Activated CD4-positive, alpha-beta T cell treated with anti-CD3 and anti-CD28 coated beads, Interleukin-2, amount 10 ng/mL, durations not matched to agents 24 days and 14 days (primary cell): ENCODE measurements at places on chromosomes 7 and 10. TPM values are rescaled to one million over a fixed set of nuclear protein-coding genes. Genes with fewer than 3 reads are reported as not detected.

The GLRX3 gene
- total RNA-seq = 136 and 149 TPM in 2 replicates

- H3K4me3 ChIP-seq = no peak overlapping the region
- H3K4me1 ChIP-seq = no peaks in the 10 kb centered on the region
- H3K27ac ChIP-seq = no peak overlapping the region
- H3K27me3 ChIP-seq = no peaks in the 10 kb centered on the region
- DNase-seq = no peak
Observed at GRCh38 chr10:125857185-125857760, 23.8 kb downstream of the DHX32 start.

The HOXA3 gene
- not detected in 2 replicates for total RNA-seq

GRCh38 chr7:56578612-56579011, 462.4 kb upstream of the NUPR2 start:
- H3K36me3 ChIP-seq = no peaks in the 10 kb centered on the region
- no peak overlapping the region for H3K27ac ChIP-seq
- H3K4me3 ChIP-seq = no peak overlapping the region
- H3K27me3 ChIP-seq = no peaks in the 10 kb centered on the region
- no peaks in the 10 kb centered on the region for H3K4me1 ChIP-seq

GRCh38 chr7:119228482-119228881, 1004.0 kb downstream of the ANKRD7 start:
- H3K4me1 ChIP-seq = no peaks in the 10 kb centered on the region
- no peak for DNase-seq
- H3K36me3 ChIP-seq = no peaks in the 10 kb centered on the region
- H3K4me3 ChIP-seq = no peak overlapping the region

DNA sequence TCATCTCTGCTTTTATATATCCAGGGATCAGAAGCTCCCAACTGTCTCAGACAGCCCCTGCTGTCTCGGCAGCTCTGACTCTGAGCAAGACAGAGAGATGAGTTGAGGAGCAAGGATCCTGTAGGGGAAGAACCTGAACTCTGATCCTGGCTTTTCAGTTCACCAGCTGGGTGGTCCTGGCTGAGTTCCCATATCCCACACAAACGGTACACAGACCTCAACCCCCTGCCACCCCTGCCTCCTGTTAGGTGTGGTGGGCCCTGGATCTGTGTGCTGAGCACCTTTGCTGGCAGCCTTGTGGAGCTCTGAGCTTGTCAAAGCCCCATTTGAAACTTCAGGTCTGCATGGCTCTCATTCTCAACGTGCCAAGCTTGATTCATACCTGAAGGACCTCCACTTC, 54.3 kb upstream of the GPR26 start:
- no peak for DNase-seq
- H3K4me3 ChIP-seq = no peak overlapping the region
- H3K4me1 ChIP-seq = no peaks in the 10 kb centered on the region
- H3K27ac ChIP-seq = no peak overlapping the region
